ENCODE measurements at places on chromosomes 12 and 14. TPM values are rescaled to one million over a fixed set of nuclear protein-coding genes. Genes with fewer than 3 reads are reported as not detected.

Gene ERP27
- 1.9 TPM for total RNA-seq

Gene MUCL1
- 90.0 TPM for total RNA-seq

GRCh38 chr14:85531141-85531586, 1.2 kb downstream of the FLRT2 start:
- DNase-seq, result peak; percentile 68

Gene FIGNL2
- 0.69 TPM for total RNA-seq

DNA sequence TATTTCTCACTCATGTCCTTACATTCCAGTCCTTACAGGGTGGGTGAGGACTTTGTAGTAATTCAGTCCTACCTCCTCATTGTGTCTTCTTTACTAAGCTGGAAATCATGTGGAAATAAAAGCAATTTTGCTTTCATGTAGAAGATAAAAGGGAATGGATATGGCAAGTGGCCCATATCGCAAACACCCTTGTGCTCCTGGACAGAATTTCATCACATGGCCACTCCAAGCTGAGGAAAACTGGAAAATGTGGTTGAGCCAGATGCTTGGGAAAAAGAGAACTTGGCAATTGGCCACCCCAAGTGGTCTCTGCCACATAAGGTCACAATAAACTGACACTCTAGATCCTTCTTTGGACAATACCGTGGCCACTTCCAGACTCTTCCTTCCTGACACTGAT, 64.2 kb upstream of the IFNG-AS1 start:
- no peak for DNase-seq

- no peak for DNase-seq
These were observed 16.9 kb downstream of the METTL25 start for GRCh38 chr12:82375201-82375600.

DNA sequence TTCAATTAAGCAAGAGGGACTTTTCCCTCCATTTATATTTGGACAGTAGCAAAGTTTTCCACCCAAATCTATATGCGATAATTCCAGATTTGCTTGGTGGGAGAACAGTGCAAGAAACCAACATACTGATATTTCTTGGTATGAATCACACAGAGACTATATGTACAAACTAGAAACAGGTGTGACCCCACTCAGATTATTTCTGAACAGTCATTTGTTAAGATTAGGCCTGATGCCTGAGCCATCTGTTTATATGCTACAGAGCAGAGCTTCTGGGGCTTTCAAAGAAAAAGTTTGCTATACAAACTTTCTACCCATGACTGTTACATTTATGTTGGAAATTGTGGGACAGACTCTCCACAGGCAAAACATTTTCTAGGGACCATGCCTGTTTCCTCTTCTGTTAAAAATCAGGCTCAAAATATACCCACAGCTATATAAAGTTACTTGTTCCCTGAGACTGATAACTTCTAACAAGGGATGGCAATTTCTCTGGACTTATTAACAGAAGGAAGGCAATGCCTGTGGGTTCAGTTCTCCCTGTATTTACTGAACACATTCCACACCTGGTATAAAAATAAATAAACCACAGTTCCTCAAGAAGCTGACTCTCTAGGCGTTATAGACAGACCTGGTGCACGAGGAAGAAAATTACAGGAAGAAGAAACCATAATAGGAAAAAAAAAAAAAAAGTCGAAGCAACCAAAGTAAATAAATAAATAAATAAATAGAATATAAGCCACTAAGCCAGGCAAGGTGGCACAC, 8.0 kb downstream of the PTPN21 start:
- no peak for DNase-seq

DNA sequence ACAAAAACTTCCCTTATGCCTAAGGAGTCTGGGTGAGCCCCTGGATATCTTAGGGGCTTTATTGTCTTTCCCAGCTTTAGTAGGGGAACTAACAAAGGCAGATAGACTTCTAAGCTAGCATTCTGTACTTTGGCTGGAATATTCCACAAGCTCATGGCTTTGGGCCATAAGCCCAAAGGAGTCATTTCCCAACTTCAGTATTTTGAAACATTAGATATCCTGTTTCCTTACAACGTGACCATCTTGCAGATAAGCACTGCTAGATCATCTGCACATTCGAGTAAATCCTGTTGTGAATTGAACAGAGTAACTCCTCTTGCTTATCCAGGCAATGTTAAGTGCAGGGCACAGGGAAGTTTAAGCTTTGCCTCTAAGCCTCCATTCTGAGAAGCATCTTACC, 70.6 kb upstream of the ACTN1 start:
- peak; percentile 34 for DNase-seq

DNA sequence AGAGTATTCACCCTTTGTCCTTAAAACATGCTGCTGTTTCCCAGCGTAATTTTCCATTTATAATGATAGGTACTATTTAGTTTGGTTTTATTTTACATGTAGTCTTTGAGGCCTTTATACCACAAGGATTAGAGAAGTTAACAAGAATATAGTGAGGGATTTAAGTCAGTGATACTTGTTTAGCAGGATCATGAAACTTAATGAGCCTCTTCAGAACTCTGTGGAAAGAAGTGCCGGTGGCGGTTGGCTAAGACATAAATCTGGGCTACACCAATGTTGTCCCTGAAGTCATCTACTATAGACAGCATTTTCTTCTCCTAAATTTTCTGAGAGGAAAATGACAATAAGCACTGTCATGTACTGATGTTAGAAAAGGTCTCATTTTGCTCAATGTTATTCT, 1226.0 kb upstream of the SEL1L start:
- no peak for DNase-seq

Gene TMPRSS12
- not detected for total RNA-seq

Gene PPP2R3C
- 27.0 TPM for total RNA-seq

DNA sequence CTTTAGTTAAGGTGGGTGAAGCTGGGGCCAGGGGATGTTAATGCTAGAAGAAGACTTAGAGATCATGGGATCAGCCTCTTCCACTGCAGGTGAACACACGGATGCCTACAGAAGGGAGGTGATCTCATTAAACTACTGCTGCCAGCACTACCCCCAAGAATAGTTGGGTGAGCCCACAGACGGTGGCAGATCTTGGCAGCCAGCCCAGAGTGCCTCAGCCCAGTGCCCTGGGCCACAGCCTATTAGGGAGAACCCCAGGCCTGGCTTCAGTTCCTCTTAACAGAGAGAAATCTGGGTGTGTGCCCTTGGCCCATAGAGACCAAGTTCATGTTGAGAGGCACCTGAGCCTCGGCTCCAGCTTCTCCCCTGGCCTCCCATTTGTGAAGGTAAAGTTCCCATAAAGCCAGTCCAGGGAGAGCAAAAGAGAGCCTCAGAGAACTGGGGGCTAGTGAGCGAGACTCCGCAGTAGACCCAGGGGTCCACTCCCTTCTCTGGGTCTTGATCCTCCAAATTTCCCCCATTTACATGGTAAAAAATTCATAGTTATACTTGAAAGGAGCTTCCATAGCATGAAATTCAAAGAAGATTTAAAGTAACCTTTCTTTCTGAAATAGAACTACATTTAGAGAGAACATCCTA, 125.0 kb upstream of the CCND2 start:
- DNase-seq, result no peak

- peak; percentile 61 for DNase-seq
These were observed 91.8 kb downstream of the EML1 start for GRCh38 chr14:99884834-99885648.

- DNase-seq, result no peak
These were observed 74.9 kb downstream of the CRADD start for GRCh38 chr12:93751864-93752610.

DNA sequence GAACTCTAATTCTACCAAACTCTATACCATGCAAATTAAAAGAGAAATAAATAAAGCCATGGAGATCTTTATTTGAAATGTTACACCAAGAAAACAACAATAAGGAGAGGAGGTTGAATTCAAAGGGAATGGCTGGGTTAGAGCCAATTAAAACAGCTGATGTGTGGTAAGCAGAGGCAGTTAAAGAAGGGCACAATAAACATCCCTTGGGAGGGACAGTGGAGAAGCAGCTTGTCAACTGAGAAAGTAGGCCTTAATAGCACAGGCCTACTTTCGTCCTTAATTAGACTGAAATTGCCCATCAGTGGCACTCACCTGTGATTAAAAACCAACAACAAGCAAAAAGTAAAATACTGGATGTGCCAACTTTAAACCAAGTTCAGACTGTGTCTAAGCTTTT, 16.3 kb upstream of the NAV3 start:
- no peak for DNase-seq

DNA sequence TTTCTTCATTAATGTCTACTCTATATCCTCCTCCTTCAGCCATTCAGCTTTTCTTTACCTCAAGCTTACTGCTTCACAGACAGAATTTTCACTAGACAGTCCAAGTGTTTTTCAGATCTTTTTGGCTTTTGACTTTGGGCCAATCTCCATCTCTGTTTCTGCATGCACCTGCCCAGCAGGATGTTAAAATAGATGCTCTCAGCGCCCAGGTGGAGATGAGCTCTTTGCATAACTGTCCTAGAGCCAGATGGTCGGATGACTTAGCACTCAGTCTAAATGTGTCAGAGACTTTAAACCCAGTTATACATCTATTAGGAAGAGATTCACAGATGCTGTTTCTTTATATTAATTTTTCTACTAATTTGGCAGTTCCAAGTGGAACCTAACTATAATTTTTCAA, 80.3 kb upstream of the SSTR1 start:
- DNase-seq, result no peak

GRCh38 chr12:94167071-94167755, 18.8 kb downstream of the PLXNC1 start:
- DNase-seq, result no peak

GRCh38 chr12:70367258-70368141, 1.4 kb downstream of the KCNMB4 start:
- peak; percentile 45 for DNase-seq

Gene SLC22A17
- total RNA-seq, result 13.1 TPM

Gene DDN
- 0.69 TPM for total RNA-seq

DNA sequence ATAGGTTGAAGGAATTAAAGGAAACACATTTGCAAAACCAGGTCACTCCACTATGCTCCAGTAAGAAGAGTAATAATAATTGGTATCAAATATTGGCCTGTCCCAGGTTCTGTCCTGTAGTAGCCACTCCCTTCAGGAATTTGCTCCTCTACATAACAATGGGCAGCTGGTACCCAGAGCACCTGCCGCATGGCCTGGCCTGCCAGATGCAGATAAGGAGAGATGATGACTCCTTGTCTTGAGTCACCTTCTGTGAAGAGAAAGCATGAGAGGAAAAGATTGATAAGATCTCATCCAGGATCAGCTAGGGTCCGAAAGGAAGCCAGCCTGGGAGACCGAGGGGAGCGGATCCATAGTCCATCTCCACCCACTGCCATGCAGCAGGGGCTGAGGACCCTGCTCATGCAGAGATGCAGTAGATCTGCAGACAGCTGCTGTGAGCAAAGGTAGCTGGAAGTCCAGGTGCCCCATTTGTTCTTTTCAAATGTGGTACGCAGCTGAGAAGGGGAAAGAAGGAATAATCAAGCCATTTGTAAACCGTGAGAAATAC, 24.3 kb downstream of the VCPKMT start:
- DNase-seq, result no peak

DNA sequence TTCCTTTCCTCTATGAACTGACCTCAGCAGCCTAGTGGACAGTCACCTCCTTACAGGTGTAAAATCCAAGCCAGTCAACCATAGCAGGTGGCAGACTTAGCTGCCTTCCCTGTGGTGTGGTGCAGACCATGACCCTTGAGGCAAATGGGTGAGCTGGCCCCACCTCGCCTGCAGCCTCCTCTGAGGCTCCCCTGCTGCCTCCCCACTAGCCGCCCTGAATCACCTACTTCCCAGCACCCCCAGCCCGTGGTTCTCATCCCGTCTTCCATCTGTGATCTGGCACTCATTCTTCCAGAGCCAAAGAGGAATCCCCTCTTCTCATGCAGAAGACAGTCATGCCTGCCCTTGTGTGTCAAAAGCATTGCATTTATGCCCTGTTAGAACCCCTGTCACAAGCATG, 34.4 kb upstream of the TSPAN9 start:
- DNase-seq, result no peak

- DNase-seq, result no peak
These were observed 6.7 kb downstream of the RIMBP2 start for GRCh38 chr12:130709151-130709970.

Gene B4GALNT1
- total RNA-seq, result 1.7 TPM

GRCh38 chr12:26188127-26188526, 7.2 kb upstream of the SSPN start:
- DNase-seq, result no peak

- DNase-seq, result no peak
These were observed 91.9 kb downstream of the KIF26A start for GRCh38 chr14:104230119-104230815.

Gene FOXN4
- total RNA-seq, result 0.10 TPM

Gene TAS2R31
- total RNA-seq, result 13.5 TPM

Gene SPTB
- 32.7 TPM for total RNA-seq

DNA sequence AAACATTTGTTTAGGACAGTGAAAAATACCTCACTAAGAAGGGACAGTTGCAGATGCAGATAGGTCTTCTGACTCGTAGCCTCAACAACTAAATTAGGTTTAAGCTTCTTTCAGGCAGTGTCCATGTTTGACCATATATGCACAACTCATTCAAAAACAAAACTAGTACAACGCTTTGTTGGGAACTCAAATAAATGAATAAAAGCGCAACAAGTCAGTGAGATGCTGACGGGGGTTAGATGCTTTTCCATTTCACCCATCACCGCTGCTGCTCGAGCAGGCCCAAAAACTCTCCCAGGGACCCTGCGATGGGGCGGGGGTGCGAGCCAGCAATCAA, 633 bp downstream of the RPAP3 start:
- no peak for DNase-seq

DNA sequence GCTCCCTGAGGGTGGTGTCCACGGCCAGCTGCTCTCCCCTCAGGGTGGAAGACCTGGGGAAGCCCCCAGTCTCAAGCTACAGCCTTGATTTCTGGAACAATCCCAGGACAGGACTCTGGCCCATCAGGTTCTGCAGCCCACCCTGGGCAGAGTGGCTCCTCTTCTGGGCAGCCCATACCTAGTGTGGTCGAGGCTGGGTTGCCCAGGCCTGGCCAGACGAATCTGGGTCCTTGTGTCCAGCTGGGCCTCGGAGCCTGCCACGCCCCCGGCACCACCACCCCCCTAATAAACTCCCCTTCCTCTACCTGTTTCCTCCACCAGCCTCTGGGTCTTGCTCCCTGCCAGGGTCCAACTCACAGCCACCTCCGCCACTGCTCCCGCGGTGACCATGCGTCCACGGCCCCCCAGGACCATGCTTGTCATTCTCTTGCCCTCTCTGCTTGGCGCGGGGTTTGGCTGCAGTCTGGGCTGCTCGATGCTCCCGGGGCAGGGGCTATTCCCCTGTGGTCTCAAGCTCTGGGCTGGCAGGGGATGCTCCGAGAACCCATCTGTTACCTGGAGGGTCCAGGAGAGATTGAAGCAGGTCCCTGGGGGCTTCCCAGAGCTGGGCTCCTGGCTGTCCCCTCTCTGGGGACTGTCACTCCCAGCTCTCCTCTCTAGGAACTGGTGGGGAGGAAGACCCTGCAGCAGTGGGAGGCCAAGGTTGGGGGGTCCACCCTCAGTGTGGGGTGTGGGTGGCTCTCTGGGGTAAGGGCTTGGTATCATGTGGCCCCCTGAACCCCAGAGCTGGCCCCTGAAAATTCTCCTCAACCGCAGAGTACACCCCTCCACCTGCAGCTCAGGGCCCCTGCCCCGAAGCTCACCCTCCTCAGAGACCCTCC, 8.7 kb upstream of the GPR132 start:
- DNase-seq, result no peak

Gene TRIM9
- total RNA-seq, result 3.3 TPM

- DNase-seq, result no peak
These were observed 185.1 kb upstream of the C14orf180 start for GRCh38 chr14:104394409-104394851.

Gene TEAD4
- total RNA-seq, result 5.2 TPM

GRCh38 chr12:52417740-52418139, 11.6 kb upstream of the KRT82 start:
- DNase-seq, result no peak

- no peak for DNase-seq
These were observed 9.6 kb upstream of the PHC1 start for GRCh38 chr12:8904665-8905064.

- no peak for DNase-seq
These were observed 1.7 kb downstream of the PPM1H start for GRCh38 chr12:62933220-62933601.
